Activated T-helper 1 cell treated with Interleukin-2 at 50 U/mL for 16 hours (primary cell): ENCODE measurements at places on chromosomes 6 and 20.

DNA sequence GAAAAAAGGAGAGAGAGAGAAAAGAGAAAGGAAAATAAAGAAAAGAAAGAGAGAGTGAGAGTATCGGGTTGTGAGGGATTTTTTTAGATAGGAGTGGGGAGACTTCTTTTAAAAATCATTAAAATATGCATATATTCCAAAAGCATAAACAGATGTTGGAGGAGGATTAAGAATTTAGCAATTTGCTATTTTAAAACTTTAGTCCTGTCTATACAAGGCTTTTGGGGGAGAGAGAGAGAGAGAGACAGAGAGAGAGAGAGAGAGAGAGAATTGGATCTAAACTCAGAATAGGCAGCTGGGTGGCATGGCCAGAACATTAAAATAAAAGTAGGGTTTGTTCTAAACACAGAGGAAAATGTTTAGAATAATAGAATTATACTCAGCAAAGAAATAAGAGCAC lies 72.1 kb downstream of the SOD2 start:
- no peak for DNase-seq

DNA sequence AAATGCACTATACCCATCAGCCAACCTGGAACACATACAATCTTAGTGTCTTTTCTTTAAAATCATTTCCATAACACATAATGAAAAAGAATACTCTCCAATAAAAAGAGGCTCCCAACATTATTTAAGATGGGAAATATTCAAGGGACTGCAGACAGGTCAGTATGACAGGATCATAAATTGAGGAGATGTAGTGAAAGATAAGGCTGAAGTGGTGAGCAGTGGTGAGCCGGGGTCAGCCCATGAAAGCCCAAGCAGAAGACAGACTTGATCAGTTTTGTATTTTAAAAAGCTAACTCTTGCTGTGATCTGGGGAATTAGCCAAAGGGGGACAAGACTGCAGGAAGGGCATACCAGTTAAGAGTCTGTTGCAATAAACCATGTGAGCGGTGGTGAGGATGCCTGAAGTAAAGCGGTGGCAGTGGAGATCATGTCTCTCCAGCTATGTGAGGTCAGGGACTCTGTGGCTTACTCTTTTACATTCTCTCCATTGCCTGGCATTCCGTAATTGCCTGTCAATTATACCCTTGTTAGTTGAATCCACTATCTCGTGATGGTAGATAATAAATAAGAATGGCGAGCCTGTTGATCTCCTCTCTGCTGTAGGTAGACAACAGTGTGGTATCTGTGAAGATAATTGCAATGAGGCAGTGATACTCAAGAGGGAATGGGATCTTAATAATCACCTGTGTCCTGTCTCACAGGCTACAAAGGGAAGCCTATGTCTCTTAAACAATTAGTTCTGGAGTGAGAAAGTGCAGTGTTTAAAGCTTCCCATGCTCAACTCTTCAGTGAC lies 97.4 kb downstream of the FILIP1 start:
- DNase-seq, result no peak

- no peak for DNase-seq
Observed at GRCh38 chr6:70385901-70386300, 27.4 kb upstream of the FAM135A start.

DNA sequence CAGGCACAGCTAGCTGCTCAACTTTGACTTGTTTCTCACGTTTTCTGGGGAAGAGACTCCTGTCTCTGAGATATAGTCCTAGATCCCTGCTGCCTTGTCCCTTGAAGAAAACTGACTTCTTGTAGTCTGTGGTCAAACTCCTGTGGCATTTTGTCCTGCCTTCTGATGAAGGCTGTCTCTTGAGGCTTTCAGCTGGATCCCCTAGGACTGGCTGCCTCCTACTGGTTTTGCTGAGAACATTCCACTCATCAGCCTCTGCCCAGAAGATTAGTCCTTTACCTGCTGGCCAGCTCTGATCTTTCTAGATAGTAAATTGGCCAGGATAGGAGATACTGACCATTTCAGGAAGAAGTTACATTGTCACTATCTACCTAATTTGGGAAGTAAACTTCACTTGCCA lies 71.9 kb upstream of the CNR1 start:
- DNase-seq, result no peak

DNA sequence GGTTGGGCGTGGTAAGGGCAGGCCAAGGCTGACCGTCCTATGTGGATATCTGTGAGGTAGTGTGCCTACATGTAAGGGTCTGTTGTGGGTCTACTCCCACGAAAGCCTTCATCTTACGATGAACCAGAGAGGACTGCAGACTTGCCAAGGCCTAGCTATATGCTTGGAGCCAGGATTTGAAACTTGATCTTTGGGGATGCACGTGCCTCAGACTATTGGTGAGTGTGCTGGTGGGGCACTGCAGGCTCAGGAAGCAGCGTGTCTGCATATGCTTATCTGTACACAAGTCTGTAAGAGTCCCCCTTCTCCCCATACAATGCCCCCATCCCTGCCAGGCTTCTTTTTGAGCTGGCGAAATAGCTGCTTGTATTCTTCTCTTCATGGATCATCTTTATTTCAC lies 17.9 kb downstream of the PLCG1 start:
- no peak for DNase-seq

DNA sequence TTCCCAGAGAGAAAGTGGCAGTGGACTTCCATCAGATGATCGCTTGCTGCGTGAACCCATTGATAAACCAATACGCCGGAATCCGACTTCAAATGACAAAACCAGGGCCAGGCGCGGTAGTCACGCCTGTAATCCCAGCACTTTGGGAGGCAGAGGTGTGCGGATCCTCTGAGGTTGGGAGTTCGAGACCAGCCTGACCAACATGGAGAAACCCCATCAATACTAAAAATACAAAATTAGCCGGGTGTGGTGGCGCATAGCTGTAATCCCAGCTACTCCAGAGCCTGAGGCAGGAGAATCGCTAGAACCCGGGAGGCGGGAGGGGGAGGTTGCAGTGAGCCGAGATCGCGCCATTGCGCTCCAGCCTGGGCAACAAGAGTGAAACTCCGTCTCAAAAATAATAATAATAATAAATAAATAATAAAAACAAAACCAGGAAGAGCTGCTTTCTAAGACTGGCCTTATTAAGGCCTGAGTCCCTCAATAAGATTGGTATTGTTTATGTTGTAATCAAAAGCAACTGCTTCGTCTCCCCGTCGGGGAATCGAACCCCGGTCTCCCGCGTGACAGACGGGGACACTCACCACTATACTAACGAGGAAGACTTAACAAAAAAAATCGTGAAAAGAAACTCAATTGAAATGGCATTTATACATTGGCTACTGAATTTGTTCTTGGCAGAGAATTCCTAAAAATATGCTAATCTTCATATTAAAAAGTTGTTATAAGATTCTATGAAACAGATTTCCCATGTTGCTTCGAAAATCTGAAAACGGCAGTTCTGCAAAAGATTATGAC lies 110.2 kb upstream of the ZNF184 start:
- no peak for DNase-seq

GRCh38 chr6:90301816-90302215 lies 5.2 kb upstream of the BACH2 start:
- DNase-seq, result no peak

- DNase-seq, result no peak
Observed at GRCh38 chr6:121880831-121881230, 445.4 kb downstream of the GJA1 start.

GRCh38 chr6:42923666-42924065 lies 5.6 kb upstream of the CNPY3 start:
- DNase-seq, result no peak

- DNase-seq, result no peak
Observed at GRCh38 chr6:118668761-118669385, 17.5 kb upstream of the CEP85L start.

GRCh38 chr6:81900616-81901015 lies 148.1 kb upstream of the TENT5A start:
- no peak for DNase-seq

DNA sequence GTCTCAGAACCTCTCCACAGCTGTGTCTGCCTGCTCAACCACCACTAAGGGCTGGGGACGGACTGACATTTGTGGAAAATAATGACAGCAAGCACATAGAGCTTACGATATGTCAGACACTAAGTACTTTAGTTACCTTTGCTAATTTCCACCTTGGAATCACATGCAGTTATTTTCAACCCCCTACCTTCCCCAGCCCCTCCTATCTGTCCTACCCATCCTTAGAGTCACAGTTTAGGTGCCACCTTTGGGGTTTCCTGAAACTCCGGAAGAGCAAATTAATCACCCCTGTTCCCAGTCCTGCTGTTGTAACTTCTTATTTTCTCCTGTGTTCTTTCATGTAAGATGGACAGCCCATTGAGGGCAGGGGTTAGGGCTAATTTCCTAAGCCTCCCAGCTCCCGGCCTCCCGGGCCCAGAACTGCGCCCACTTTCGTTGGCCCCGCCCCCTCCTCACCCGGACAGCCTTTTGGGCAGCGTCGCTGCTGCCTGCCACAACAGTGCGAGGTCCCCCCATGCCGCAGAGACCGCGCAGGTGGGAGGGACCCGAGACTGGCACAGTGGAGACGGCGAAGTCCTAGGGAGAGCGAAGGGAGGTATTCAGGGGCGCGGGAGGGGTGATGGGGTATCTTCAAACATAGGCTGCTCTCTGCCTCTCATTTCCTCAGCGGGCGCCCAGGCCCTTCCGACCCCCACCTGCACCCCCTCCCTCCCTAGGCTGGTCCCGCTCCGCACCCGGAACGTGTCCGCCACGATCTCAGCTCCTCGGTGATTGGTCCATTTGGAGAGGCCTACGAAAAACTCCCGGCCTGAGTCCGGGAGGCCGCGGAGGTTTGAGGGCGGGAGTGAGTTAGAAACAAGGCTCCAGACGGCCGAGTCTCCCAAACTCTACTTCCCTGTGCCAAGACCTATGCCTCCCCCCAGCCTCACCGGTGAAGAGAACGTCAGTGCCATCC lies 1.1 kb downstream of the DDAH2 start:
- DNase-seq, result no peak

- DNase-seq, result no peak
Observed at GRCh38 chr6:9537381-9537780, 877.5 kb downstream of the TFAP2A start.

DNA sequence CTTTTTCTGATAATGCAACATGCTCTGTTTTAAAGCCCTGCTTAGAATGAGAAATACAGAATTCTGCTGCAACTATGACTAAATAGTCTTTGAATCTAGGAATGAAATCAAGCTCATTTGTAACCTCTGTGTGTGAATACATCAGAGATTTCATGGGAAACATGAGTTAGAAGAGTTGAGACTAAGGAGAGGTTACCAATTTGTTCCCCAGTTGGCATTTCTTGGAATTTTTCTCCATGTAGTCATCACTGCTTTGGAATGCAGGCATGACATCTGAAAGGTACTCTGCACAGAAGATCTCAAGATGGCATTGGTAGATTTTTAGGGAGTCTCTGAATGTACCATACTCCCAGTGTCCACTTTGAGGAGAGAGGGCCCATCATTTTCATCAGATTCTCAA lies 237.2 kb downstream of the TFAP2A start:
- no peak for DNase-seq

GRCh38 chr6:34867484-34867883 lies 20.4 kb downstream of the TAF11 start:
- no peak for DNase-seq

GRCh38 chr6:159212028-159212427 lies 42.8 kb downstream of the FNDC1 start:
- no peak for DNase-seq

GRCh38 chr6:8085053-8085511 lies 17.3 kb downstream of the EEF1E1 start:
- no peak for DNase-seq

DNA sequence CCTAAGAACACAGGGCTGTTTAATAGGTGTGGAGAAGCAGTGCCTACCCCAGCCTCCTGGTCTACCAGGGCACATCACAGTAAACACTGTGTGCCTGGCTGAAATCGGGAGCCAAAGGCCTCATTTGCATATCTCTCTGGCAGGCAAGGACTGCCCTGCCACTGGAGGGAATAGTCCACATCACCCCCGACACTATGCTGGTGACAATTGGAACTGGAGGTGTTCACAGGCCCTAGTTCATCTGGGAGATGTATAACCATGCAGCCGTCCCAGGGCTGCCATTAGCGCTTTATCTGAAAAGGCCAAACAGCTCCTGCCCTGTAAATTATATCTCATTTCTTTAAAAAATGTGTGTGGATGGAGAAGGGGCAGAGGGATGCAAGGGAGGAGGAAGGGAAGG lies 150.3 kb downstream of the LINC00237 start:
- no peak for DNase-seq

GRCh38 chr20:44465001-44465560 lies 10.6 kb upstream of the TTPAL start:
- no peak for DNase-seq

DNA sequence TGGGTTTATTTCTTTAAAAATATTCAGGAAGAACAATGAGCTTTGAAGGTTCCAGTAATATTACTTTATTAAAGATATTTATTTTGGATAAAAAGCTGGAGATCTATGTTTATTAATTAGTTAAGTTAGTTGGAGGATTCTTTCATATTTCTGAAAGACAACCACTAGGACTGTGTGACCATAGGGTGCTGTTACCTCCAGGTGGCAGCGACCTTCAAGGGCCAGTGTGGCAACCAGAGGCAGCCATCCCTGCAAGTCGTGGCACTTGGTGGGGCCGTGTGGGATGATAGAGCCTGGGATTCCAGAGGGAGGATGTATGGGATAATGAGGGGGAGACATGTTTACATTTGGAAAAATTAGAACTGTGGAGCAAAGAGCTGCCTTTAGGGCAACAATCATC lies 95.5 kb upstream of the SCP2D1 start:
- no peak for DNase-seq

DNA sequence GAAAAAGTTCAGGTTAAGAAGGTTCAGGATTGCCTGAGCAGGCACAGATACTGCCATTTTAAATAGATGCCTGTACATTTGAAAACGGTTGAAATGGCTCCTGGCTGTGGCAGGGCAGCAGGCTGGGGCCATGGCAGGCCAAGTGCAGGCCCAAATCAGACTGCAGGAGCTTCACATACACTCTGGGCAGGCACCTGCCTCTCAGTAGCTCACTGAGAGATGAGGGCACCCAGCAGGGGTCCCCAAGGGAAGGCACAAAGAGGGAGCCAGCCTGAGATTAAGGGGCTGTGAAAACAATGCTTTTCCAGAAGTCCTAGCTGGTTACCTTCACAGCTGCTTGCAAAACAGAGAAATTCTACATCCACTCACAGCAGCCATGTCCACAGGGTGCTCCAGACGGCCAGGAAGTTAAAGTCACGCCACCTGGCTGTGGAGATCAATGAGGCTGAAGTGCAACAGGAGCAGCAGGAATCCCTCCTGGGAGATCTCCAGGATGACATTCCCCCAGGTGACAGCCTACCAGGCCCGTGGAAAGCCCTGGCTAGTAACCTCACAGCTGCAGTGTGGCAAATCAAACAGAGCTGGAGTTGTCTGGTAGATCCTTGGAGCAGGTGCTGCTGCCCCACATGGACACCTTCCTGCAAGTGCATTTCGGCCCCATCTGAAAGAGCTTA lies 6.2 kb upstream of the RAET1E start:
- no peak for DNase-seq
